Posterior vena cava (tissue), 2 donors: ENCODE measurements at places on chromosomes 2 and 18. TPM values are rescaled to one million over a fixed set of nuclear protein-coding genes. Genes with fewer than 3 reads are reported as not detected.

Gene KCNJ3
- total RNA-seq: 3.3 TPM

Gene DAW1
- 0.37 TPM for total RNA-seq

Gene NOL4
- 0.38 TPM for total RNA-seq

Gene TUBA3E
- total RNA-seq: not detected

Gene MLPH
- 6.4 TPM for total RNA-seq

Gene SUPT7L
- 18.4 TPM for total RNA-seq

Gene KLHL14
- 0.46 TPM for total RNA-seq

Gene NETO1
- total RNA-seq: 0.62 TPM

Gene FKBP1B
- total RNA-seq: 3.9 TPM

GRCh38 chr2:69190743-69191404 is 177.9 kb downstream of the ANTXR1 start:
- DNase-seq: no peak

GRCh38 chr2:205948883-205949282 is 137.1 kb downstream of the INO80D start:
- no peak for DNase-seq

DNA sequence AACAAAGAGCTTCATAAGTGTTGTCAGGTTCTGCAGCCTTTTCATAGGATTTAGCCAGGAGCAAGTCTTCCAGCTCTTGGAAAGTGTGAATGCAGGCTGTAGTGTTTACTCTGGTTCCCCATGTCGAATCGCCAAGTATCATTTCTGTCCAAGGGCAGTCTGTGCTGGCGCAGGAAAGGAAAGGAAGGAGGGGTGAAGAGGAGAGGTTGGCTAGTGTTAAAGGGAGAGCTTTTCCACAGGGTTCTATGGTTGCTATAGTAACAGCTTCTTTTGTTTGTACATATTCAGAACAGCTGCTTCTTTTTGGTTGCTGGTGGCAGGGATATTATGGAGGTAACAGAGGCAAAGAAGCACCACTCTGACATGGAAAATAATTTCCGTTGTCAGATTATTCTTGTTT is 69.9 kb downstream of the KCNH7 start:
- DNase-seq: no peak

DNA sequence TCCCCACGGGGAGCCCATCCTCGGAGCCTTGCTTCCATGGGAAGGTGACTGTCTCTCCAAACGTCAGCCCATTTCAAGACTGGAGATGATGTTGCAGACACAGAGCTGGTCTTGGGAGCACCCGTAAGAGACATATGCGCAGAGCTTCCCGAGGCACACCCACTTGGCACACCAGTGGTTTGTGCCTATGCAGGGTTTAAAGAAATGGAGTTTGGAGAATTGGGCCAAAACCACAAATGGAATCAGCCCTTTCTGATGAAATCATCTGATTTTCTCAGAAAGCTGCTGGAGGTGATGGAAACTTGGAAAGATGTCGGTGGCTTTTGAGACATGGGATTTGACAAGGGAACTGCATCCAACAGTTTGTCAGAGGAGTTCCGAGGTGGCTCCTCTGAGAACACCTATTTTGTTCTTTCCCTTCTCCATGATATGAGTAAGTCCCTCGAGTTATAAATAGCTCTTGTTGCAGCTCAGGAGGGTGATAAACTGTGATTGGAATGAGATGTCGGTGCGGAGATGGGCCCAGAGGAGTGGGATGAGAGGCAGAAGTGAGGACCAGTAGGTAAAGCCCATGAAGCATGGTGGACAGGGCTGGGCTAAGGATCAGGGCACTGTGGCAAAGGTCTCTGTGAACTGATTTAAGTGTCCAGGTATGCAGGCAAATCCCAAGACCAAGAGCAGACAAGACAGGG is 225.7 kb downstream of the ACKR3 start:
- DNase-seq: peak; percentile 19

GRCh38 chr2:161170377-161170776 is 10.1 kb downstream of the TANK start:
- DNase-seq: no peak

GRCh38 chr2:163800951-163801381 is 65.2 kb upstream of the FIGN start:
- no peak for DNase-seq

- no peak for DNase-seq
These were observed 32.6 kb downstream of the FASTKD2 start for GRCh38 chr2:206798000-206798399.

GRCh38 chr2:85549826-85550225 is 10.9 kb downstream of the MAT2A start:
- DNase-seq: no peak

- no peak for DNase-seq
These were observed 78.8 kb upstream of the DTNA start for GRCh38 chr18:34631093-34631966.

- DNase-seq: no peak
These were observed 154.9 kb upstream of the SMIM21 start for GRCh38 chr18:75582406-75582821.

- DNase-seq: no peak
These were observed 22.9 kb downstream of the SERPINB8 start for GRCh38 chr18:63992751-63993150.

DNA sequence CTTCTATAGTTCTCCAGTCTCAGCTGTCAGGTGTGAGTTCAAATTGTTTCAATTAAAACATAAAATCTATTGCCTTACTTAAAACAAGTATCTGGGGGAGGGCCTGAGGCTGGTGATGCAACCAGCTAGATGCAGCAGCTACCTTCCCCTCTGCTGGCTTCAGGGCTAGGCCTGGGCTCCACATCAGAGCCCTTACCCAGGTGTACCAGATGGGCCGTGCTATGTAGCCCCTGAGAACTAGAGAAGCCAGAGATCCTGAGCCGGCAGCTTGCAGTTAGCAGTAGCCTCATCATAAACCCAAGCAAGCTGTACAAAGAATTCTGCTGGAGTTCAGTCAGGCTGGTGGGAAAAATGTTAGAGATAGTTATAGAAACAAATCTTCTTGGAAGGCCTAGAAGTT is 97.7 kb upstream of the ACAA2 start:
- no peak for DNase-seq

GRCh38 chr2:23859983-23860382 is 66.9 kb downstream of the ATAD2B start:
- DNase-seq: no peak

DNA sequence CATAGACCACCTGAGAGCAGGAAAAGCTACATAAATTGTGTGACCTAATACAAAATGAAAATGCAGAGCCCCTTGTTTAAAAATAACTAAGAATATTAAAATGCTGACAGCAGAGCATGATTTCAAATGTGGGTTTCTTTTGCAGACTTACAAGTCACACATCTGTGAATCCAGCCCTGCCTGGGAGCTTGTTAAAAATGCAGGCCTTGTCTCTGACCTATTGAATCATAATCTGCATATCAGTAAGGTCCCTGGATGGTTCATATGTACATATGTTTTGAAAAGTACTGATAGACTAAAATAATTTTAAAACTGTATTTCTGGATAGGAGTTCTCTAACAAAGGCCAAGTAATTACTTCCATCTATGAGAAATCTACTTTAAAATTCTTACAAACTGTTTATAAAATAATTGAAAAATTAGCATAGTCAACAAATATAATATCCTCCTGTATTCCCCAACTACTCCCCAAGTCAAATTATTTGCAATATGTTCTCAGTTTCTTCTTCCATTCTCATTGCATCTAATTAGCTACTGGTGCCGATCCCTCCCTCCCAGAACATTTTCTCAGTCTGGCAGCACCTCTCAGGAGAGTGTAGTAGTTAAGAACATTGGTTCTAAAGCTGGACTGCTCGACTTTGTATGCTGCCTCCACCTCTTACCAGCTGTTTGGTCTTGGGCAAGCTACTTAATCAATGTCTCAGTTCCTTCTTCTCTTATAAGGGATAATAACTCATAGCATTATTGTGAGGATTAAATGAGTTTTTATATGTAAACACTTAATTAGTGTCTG is 1040.4 kb upstream of the CDH2 start:
- no peak for DNase-seq

- no peak for DNase-seq
These were observed 28.0 kb downstream of the SULT1C2 start for GRCh38 chr2:108316461-108317258.

- DNase-seq: no peak
These were observed 24.2 kb downstream of the INO80C start for GRCh38 chr18:35473562-35473961.

DNA sequence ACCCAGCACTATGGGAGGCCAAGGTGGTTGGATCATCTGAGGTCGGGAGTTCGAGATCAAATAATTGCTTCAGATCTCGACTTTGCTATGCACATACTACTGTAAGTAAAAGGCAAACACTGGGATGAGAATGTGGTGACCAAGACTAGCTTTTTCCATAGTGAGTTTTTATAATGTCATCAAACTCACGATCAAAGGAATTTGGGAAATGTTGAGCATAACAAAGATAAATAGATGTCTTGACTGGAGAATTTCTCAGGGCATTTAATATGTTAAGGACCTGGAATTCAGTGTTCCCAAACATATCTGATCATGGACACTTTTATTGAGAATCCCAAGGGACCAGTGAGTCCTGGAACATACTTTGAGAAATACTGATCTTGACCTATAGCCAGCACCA is 205.6 kb downstream of the ARHGAP15 start:
- no peak for DNase-seq

GRCh38 chr2:119323459-119323858 is 43.2 kb downstream of the C2orf76 start:
- DNase-seq: no peak

DNA sequence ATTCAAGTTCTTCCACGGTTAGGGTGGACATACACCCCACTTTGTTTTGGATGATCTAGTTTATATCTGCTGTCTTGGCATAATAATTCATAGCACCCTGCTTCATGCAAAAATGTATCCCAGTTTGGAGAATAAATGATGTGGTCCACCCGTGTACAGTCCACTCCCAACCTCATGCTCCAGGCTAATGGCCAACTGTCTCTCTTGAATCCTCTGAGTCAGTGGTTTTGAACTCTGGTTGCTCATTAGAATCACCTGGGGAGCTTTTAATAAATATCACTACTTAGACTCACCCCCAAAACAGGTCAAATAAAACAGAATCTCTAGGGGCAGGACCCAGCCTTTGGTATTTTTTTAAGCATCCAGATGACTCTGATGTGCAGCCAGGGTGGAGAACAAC is 78.5 kb downstream of the SDC1 start:
- DNase-seq: no peak

GRCh38 chr2:48940606-48941005 is 185.1 kb upstream of the LHCGR start:
- DNase-seq: no peak

GRCh38 chr2:238586931-238587775 is 160.4 kb downstream of the ASB1 start:
- DNase-seq: peak; percentile 72

DNA sequence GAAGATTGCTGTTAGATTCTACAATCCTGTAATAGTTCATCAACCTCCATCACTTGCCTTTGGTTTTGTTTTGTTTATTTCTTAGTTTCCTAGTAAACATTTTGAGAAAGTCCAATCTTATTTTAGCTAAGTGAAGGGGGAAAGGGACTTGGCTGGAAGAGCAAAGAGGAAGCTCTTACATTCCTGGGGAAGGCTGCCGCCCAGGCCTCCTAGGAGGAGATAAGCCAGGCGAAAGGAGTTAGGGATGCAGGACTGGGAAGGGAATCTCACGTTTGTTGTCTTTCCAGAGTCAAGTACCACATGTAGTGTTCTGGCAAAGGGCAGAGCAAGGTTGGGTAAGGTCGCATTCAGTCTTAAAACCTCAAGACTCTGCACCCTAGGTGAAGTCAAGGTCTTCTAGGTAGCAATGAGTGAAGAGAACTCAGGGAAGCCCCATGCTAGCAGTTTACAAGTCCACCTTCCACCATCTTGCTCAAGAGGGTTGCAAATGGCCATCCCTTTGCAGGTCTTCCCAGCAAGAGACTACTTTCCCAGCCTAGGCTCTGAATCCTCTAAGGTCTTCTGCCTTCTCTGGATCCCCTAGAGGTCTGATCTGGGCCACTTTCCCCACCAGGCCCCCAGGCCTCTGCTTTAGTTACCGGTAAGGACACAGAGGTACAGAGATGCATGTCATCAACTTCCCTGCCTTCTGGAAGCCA is 320.7 kb downstream of the CYP26B1 start:
- no peak for DNase-seq

DNA sequence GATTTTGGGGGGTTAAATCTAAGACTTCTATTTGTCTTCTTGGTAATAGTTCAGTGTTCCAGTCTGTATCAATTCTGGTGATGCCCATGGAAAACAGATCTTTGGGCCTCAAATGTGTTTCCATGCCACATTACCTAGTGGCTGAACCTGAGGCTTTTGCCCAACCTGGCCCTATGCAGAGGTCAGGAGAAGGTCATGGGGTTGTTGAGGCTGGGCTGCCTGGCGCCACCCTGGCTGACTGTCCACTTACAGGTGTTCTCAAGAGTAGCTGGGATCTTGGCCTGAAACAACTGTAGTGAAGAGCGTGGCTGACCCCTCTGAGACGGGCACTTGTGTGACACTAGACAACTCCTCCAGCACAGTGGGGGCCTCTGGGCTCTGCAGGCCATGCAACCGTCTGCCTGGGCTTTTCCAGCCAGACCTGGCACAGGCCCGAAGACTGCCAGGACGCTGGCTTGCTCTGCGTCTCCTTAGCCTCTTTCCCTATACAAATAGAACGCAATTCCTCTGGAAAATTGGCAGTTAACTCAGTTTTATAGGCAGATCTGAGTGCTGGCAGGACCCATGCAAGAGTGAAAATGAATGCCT is 127.8 kb downstream of the TRIM43 start:
- DNase-seq: no peak

- no peak for DNase-seq
These were observed 5.7 kb downstream of the ITGB6 start for GRCh38 chr2:160194351-160194750.

- DNase-seq: no peak
These were observed 57.1 kb downstream of the TRABD2A start for GRCh38 chr2:84823788-84824187.

DNA sequence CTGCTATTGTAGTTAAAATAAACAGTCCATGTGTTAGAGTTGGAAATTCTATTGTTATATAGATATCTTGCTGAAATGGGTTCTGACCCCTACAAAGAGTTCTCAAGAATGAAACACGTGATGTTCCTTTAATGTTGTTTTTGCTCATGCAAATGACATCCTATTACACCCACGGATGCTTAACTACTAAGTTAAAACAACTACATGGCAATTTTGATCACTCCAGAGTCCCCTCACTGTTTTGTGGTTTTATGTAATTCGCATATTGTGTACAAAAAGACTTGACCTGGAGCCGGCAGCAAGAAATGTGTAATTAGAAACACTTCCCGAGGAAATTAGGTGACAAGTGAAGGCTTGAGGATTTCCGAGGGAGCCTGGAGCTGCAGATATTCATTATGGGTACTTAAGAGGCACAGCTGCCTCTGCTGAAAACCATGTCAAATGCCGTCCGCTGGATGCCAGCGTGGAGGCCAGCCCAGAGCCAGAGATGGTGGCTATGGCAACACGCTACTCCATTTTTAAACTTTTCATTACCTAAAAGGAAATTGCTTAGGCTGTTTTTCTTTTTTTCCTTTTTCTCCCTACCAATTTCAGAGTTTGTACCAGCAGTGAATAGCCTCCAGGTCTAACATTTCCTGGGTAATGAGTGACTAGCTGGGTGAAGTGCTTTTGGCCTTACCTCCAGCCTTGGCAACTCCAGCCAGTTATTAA is 21.0 kb upstream of the CABLES1 start:
- peak; percentile 40 for DNase-seq
